ENCODE measurements at places on chromosomes 11 and 22.

DNA sequence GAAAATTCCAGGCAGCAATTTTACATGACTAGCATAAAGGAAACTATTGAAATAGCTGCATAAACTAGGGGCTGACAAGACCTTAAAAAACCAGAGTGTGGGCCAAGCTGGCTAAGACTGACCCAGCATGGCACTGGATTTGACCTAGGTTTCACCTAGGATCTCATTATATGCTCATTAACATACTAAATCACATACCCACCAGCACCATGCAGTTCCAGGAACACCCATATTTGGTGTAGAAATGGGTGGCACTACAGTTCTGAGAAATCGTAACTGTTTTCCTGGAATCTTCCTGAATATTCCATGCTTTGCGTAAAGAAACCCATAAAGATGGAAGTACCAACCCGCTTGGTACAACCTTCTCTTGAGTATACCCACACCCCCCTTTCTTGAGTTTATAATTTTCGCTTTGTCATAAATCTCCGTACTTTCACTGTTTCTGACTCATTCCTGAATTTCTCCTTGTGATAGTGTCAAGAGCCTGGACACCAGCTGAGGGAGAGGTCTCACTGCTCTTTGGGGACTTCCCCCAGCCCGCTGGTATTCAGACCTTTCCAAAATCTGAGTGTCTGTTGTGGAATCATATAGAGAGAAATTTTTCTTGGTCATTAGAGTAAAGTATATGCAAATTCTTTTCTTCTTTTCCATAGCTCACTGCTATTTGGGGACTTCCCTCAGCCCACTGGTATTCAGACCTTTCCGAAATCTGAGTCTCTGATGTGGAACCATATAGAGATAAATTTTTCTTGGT, 55.1 kb downstream of the MTMR3 start:
- no peak for DNase-seq

GRCh38 chr11:116035977-116036376, 531.8 kb upstream of the CADM1 start:
- DNase-seq, result peak; percentile 74

DNA sequence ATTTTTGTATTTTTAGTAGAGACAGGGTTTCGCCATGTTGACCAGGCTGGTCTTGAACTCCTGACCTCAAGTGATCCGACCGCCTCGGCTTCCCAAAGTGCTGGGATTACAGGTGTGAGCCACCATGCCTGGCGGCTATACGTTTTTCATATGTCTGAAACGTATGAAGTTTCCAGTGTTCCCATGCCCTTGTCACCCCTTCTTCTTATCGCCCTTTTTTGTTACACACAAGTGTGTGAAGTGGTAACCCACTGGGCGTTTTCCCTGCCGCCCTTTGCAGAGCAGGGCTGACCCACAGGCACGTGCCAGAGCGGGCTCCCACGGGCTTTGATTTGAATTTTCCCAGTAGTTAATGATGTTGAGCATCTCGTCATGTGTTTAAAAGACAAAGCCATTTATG, 17.0 kb downstream of the PIM3 start:
- DNase-seq, result peak; percentile 16

GRCh38 chr11:90178751-90179150, 44.1 kb downstream of the CHORDC1 start:
- no peak for DNase-seq

GRCh38 chr11:103545551-103545950, 436.3 kb downstream of the DYNC2H1 start:
- no peak for DNase-seq

DNA sequence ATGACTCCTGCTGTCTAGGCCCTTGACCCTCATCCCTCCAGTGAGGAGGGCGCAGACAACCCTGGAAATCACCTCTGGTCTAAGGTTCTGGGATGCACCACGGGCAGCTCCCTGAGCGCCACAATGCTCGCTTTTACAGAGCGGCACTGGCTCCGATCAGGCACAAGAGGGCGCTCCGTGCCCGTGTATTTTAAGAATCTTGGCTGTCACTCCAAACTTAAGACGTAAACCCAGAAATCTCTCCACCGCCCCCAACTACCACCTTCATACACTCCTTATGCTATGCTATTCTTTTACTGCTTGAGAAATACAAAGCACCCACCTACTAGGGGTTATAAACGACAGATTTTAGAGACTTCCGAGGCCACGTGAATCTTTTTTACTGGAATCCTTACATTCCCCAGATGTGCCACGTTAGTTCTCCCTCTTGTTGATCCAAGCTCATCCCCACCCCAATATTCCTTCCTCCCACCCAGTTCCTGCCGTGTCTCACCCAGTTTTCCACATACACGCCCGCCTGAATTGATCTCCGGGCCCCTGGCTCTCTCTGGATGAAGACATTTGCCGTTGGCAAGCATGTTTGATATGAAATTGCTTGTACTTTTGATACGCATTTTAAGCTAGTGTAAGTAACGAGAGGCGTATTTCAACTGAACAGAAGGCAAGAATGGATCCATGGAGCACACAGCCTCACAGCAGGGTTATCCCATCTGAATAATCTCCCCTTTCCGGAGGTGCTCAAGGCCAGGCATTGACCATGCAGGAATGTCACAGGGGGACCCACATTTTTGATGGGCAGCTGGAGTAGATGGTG, 453.5 kb downstream of the OPCML start:
- DNase-seq, result peak; percentile 78

GRCh38 chr11:92771701-92772100, 197.8 kb upstream of the MTNR1B start:
- DNase-seq, result no peak
